ENCODE measurements at places on chromosomes 11 and 22. TPM values are rescaled to one million over a fixed set of nuclear protein-coding genes. Genes with fewer than 3 reads are reported as not detected.

Gene SCUBE2
- 8.2 TPM for total RNA-seq

Gene ABCC8
- not detected for total RNA-seq

Gene SYT13
- not detected for total RNA-seq

Gene KRTAP5-8
- not detected for total RNA-seq

Gene CHRNA10
- 1.1 TPM for total RNA-seq

Gene CASP5
- total RNA-seq, result not detected

Gene CDCA5
- 2.2 TPM for total RNA-seq

Gene MS4A4A
- total RNA-seq, result not detected

Gene TSPAN18
- 0.70 TPM for total RNA-seq

Gene PARVG
- total RNA-seq, result not detected

Gene CD3G
- not detected for total RNA-seq

Gene OR51I1
- total RNA-seq, result not detected

Gene OR6T1
- total RNA-seq, result not detected

Gene FJX1
- total RNA-seq, result 18.1 TPM

Gene LRRN4CL
- 0.45 TPM for total RNA-seq

All from smooth muscle cell of the coronary artery (primary cell).